ENCODE measurements at places on chromosomes 7 and 10.

DNA sequence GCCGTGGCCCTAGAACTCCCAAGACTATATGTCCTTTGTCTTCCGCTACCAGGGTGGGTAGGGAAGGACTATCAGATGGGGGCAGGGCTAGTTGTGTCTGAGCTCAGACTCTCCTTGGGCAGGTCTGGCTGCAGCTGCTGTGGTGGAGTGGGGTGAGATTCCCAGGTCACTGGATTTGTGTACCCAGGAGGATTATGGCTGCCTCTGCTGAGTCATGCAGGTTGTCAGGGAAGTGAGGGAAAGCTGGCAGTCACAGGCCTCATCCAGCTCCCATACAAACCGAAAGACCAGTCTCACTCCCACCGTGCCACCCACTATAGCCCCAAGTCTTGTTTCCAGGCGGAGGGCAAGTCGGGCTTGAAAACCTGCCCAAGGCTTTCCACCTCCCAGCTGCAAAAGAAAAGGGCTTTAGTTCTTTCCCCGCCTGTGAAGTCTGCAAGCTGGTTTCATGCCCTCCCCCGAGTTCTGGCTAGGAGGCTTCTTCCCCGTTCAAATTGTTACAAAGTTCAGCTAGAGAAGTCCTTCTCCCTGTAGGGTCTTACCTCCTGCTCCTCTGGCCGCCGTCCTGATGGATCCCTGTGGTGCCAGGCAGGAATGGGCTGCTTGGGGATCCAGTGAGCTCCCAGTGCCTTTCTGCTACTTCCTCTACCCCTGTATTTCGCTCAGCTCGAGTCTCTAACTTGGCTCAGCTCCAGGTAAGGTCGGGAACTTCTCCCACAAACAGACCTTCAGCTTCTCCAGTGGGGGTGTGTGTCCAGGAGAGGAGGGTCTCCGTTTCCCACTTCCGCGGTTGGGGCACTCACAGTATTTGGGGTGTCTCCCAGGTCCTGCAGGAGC, 106.8 kb upstream of the FGL2 start:
- DNase-seq: no peak

DNA sequence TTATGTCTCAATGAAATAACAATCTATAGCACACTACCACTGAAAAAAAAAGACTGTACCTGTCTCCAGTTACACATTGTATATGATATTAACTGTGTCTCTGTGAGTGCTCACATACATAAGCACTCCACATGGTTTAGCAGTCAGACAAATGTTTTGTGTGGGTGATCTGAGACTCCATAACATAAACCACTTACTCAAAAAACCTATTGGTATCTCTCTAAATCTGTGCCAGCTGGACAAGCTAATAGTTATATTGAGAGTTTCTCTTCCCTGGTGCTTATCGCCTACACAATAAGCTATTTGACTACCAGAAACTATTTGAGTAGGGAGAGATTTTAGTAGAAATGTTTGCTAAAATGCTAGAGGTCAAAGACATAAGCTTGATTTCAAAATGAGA, 190.1 kb upstream of the AGR3 start:
- no peak for DNase-seq

GRCh38 chr10:73998929-73999691, 1.2 kb downstream of the VCL start:
- peak; percentile 31 for DNase-seq

DNA sequence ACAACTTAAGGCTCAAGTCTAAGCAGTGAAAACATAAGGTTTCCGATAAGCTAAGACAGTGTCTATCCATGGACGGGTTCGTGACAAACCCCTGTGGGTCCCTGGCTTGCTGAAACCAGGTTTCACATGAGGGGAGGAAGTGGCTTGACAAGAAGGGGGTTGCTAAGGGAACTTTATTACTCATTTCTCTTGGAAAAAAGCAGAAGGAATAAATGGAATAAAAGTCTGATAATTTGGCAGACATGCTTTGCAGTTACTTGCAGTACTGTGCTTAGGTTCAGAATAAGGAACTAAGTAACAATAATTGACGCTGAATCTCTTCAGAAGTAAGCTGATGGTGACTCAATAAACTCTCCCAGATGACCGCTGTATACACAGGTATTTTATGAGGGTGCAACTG, 34.7 kb downstream of the RBM17 start:
- DNase-seq: no peak

GRCh38 chr7:107592361-107593024, 12.4 kb downstream of the BCAP29 start:
- no peak for DNase-seq

- no peak for DNase-seq
Measured at GRCh38 chr7:37097983-37098382, 350.7 kb downstream of the ELMO1 start.

DNA sequence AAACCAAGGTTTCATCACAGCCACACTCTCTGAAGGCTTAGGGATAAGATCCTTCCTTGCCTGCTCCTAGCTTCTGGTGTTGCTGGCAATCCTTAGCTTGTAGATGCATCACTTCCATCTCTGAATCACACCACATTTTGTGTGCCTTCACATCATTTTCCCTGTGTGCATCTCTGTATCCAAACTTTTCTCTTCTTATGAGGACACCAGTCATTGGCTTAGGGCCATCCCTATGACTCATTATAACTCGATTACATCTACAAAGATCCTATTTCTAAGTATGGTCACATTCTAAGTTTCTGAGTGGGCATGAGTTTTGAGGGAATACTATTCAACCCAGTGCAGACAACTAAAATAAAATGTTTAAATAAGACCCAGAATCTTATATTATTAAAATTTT, 121.7 kb downstream of the C7orf25 start:
- no peak for DNase-seq

DNA sequence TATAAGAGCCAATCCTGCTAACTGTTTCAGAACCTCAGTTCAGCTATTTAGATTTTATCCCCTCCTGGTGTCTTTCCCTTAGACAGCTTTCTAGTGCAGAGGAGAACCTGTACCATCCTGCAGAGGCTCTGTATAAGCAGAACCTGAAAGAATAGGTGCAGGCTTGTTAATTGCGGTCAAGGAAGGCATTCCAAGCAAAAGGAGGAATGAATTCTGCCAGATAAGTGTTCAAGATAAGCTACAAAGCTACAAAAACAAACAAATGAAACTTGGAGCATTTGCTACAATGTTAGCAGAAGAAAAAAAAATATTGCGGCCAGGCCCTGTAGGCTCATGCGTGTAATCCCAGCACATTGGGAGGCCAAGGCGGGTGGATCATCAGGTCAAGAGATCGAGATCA, 32.6 kb upstream of the AGMO start:
- DNase-seq: no peak

GRCh38 chr7:48964074-48964473, 39.7 kb downstream of the CDC14C start:
- no peak for DNase-seq

- peak; percentile 17 for DNase-seq
Measured at GRCh38 chr7:95324431-95324830, at the start of gene PON1. TSS of gene PON1 (minus strand) at chr7:95324532. CDS start at chr7:95324475, 57 bp downstream.

DNA sequence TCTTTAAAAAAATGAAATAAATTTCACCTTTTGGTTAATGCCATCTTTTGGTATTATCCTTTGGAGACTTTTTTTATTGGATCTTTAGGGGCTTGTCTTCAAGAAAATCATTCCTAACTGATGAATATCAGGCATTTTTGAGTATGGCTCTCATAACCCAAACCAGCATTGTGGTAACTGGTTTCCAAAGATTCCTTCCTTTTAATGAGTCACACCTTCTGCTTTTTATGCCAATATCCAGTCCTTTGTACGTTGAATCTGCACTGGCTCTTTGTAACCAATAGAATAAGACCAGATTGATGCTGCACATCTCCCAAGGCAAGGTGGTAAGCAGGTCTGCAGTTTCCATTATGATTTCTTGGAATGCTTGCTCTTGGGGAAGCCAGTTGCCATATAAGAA, 89.1 kb downstream of the GPR158 start:
- DNase-seq: no peak

DNA sequence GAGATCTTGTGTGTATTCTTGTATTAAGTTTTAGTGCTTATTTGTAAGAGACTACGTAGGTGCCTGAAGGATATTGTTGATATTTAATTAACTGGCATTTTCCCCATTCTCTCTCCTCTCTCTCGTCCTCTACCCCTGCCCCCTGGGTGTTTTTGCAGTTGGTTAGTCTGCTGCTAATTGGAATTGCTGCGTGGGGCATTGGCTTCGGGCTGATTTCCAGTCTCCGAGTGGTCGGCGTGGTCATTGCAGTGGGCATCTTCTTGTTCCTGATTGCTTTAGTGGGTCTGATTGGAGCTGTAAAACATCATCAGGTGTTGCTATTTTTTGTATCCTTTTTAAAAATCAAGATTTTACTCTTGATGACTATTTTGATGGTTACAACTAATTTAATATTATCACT, 22.5 kb downstream of the TSPAN13 start:
- DNase-seq: no peak

- DNase-seq: no peak
Measured at GRCh38 chr7:92253251-92253650, 7.5 kb downstream of the ANKIB1 start.

GRCh38 chr7:106582365-106582764, 78.6 kb downstream of the CCDC71L start:
- DNase-seq: no peak

GRCh38 chr7:45238806-45239205, 81.2 kb downstream of the RAMP3 start:
- DNase-seq: no peak

DNA sequence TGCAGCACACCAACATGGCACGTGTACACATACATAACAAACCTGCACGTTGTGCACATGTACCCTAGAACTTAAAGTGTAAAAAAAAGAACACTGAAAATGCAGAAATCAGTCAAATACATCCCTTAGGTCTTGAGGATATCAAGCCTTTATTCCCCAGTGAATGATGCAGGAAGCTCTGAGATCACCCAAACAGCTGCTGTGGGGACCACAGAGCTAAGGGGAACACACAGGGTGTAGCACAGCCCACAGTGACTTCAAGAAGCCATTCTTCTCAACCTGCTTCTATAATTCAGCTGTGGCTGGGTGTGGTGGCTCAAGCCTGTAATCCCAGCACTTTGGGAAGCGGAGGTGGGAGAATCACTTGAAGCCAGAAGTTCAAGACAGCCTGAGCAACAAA, 314.9 kb downstream of the CALN1 start:
- DNase-seq: no peak

- DNase-seq: no peak
Measured at GRCh38 chr10:5951721-5952407, 25.5 kb downstream of the IL15RA start.

DNA sequence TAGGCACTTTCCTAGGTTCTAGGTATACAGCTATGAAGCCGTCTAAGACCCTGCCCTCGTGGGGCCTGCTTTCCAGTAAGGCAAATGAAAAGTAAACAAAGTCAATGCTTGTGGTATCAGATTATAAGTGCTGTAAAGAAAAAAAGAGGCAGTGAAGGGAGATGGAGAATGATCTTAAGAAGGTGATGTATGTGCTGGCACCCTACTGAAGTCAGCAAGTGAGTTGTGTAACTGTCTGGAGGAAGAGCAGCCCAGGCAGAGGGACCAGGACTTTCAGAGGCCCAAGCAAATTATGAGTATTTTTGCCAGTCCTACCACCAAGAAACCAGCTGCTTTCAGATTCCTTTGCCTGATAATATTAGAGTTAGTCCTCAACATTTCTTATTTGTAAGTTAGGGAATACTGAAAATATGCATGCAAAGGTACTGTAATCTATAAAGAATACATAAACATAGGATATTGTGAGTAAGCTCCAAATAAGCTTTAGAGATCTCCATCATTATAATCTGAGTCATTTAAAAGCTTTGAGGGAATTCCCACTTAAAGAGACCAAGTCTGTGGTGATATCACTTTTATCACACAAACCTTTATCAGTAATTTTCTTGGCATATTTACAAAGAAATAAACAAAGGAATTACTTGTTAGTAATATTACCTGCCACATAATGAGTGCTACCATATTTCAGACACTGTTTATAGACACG, 329.2 kb upstream of the LRGUK start:
- no peak for DNase-seq

GRCh38 chr7:55521917-55522902, 50.1 kb downstream of the VOPP1 start:
- no peak for DNase-seq

DNA sequence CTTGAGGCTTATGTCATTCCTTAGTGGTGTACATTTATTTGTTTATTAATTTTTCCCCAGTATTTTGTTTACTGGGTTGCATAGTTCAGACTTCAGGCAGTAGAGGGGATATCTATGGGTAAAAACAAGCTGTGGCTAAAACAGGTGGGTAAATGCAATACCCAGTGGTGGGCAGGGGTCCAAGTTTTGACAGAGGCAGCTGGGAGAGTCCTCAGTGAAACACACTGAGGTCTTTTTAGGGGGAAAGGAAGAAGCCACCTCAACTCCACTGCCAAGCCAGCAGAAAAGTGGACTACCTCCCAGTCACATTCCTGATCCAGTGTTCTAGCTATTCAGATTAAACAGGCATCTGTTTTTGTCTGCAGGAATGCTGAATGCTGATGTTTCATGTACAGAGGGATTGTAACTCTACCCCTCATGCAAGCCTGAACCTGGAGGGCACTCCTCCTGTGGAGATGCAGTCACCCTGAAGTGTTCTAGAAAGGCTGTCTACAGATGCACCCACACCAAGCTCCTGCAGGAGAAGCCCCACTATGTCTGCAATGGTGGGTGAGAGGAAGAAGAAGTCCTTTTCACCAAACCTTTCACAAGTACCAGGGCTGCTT, 757.8 kb downstream of the INHBA start:
- DNase-seq: no peak

- DNase-seq: no peak
Measured at GRCh38 chr7:90625051-90625450, 28.9 kb downstream of the CDK14 start.

GRCh38 chr7:24052572-24053260, 231.3 kb upstream of the NPY start:
- no peak for DNase-seq

- no peak for DNase-seq
Measured at GRCh38 chr7:137094-137891, 55.1 kb upstream of the FAM20C start.

DNA sequence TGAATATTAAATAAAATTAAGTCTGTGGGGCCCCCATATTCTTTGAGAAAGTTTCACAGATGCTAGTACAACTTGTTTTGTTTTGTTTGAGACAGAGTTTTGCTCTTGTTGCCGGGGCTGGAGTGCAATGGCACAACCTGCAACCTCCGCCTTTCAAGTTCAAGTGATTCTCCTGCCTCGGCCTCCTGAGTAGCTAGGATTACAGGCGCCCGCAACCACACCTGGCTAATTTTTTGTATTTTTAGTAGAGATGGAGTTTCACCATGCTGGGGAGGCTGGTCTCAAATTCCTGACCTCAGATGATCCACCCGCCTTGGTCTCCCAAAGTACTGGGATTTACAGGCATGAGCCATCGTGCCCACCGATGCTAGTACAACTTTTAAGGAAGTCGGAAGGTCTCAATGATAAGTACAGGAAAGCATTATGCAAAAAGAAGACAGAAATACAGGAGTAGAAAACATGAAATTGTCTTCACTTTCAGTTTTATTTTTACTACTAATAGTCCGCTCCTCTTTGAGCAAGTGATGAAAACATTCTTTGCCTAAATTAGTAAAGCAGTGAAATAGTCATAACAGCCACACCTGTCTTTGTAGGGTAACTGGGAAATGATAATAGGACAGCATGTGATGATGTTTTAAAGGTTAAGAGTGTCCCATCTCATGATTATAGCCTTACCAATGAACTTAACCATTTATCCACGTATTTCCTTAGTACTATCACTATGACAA, 147.5 kb downstream of the SEMA3D start:
- DNase-seq: no peak

- no peak for DNase-seq
Measured at GRCh38 chr10:104580321-104580720, 60.8 kb upstream of the SORCS3 start.

Measured in activated T-cell treated with anti-CD3 and anti-CD28 coated beads, Interleukin-2, amount 50 U/mL, for 1 hour (primary cell).